Activated naive CD4-positive, alpha-beta T cell (primary cell): ENCODE measurements at places on chromosomes 5 and 9.

DNA sequence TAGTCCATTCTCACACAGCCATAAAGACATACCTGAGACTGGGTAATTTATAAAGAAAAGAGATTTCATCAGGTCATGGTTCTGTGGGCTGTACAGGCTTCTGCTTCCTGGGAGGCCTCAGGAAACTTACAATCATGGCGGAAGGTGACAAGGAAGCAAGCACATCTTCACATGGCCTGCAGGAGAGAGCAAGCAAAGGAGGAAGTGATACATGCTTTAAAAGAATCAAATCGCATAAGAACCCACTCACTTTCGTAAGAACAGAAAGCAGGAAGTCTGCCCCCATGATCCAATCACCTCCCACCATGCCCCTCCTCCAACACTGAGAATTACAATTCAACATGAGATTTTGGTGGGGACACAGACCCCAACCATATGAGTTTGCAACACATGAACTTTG, 5.1 kb upstream of the FBXO38 start:
- DNase-seq, result no peak

DNA sequence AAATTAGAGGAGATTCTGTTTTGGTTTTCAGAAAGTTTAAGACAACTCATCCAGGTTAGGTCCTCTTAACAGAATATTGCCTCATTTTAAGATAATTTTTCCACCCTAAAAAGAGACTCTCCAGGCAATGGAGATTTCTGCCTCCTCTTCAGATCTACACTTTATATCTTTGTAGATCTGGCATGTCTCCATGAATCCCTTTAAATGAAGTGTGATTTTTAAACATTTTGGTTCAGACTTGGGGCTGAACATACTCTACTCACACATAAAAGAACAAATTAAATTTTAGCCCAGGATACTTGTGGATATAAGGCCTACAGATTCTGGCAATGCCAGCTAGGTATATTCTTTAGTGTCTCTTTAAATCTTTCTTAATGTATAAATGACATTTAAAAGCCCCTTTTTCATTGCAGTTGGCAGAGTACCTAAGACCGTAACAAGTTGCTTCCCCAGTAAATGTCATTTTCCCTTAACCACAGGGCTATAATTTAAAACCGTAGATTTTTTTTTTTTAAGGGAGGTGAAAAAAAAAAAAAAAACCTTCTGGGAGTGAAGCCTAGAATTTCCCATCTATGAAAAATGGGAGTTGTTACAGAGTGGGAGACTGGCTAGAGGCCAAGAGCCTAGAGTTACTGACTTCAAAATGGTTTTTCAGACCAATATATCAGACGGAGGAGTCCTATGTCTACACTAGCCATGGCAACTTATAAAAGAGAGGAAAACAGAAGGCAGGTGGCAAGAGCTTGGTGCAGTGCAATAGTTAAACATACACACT, 207.8 kb upstream of the TARS1 start:
- no peak for DNase-seq

GRCh38 chr9:87711857-87712800, 13.8 kb upstream of the CTSL start:
- DNase-seq, result no peak

- DNase-seq, result no peak
Measured at GRCh38 chr9:126483468-126484073, 130.2 kb upstream of the LMX1B start.

DNA sequence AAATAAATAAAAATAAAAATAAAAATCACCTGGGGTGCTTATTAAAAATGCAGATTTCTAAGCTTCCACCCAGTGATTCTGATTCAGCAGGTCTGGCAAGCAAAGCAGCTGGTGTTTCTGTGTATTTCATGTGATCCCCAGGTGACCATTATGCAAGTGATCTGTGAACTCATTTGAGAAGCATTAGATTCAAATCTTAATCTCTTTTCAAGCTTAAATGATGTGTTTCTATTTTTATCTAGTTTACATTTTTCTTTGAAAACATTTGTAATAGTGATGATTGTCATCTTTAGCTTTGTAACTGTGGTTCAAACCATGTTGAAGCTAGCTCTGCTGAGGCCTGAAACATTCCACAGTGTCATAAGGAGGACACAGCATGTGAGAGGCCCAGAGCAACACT, 804.8 kb upstream of the ZNF608 start:
- no peak for DNase-seq

DNA sequence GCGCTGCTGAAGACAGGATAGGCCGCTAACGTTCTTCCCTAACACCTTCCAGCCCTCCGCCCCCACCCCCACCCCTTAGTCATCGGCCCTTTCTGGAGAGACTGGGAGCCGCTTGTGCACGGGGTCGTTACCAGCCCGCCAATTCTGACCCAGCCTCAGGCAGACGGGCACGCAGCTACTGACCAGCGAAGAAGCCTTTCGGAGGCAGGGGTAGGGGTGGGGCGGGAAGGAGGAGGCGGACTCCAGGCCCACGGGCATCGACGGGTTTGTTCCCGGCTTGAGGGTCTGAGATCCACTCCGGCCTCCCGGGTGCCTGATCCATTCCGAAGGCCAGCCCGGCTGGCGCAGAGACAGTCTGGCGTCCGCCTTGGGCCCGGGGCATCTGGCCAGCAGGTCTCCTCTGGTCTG, 729 bp upstream of the HAND1 start:
- DNase-seq, result no peak

DNA sequence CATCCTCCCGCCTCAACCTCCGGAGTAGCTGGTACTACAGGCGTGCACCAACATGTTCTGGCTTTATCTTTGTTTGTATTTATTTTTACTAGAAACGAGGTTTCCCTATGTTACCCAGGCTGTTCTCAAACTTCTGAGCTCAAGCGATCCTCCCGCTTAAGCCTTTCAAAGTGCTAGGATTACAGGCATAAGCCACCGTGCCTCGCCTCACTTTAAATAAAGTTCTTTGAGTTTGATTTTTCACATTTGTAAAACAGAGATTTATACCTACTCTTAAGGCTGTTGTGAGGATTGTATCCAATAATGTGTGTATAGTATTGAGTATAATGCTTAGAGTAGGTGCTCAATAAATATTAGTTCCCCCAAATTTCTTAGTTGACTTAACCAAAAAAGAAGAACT, 75.7 kb downstream of the MEF2C start:
- no peak for DNase-seq

- no peak for DNase-seq
Measured at GRCh38 chr9:76905791-76906646, at the start of gene PRUNE2. PRUNE2 (minus strand) TSS chr9:76906114; CDS start chr9:76905963, 151 bp downstream.

DNA sequence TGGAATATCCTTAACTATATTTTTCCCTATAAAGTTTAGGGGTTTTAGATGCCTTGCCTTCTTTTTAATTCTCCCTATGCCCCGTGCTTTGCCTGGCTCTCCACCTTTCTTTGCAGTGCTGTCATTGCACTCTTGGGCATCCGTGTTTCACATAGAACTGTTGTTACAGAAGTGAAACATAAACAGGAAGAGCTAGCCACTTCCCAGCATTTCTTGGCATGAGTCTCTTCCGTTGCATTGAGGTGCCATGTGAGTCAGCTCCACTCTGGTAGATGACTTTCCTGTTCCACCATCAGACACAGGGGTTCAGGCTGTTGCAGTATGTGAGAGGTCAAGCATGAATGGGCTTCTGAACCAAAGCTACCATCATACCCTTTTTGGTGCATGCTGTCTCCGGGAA, 73.4 kb downstream of the ANGPTL2 start:
- DNase-seq, result no peak

GRCh38 chr9:131299346-131299960, 9.9 kb downstream of the PLPP7 start:
- no peak for DNase-seq

DNA sequence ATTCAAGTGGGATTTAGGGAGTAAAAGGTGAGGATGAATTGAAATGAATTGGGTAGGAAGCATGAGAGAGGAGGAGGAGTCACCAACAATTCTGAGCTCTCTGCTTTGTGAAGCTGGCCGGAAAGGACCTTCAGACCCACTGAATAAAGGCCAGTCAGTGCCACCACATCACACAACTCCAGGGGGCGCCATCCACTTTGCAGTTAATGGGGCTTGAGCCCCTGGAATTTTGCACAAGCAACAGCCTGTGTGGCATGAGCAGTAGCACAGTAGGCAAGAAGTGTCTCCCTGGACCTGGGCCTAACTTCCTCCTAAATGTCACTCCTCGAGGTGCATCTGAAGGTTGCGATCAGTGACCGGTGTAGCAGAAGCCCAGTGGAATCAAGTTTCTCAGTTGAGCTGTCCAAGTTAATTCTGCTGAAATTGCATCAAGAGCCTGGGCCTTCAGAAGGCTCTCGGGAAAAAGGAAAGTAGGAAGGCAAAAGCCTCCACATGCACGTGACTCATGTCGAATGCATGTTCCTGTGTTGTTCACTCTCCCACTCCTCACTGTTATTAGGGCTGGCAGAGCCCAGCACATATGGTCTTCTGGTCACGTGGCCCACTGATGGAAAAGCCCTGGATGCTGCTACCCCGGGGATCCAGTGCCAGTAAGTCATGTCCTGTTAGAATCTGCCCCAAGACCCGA, 27.8 kb upstream of the GLIS3 start:
- DNase-seq, result no peak

DNA sequence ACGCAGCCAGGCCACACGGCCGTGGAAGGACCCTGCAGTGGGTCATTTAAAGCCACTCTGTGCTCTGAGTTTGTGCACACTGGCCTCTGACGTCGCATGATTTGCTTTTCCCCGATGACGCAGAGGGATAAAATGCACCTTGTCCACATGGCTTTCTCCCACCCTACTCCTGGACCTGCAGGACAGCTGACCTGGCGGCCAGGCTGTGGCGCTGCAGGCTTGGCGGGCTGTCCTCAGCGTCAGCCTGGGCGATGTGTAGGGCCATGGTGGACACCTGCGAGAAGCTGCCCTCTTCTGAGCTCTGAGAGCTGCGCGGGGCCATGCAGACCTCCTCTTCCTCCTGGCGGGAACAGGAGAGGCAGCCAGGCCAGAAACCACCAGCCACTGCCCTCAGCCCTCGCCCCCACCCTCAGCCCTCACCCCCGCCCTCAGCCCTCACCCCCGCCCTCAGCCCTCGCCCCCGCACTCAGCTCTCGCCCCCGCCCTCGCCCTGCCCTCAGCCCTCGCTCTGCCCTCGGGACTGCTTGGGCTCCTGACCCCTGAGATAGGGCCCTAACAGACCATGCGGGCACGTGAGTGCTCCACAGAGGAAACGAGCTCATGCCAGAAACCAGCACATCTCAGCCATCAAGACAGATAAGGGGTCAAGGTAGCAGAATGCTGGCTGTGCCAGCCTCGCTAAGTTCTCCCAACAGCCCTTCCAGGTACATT, 20.0 kb upstream of the SCGB3A1 start:
- no peak for DNase-seq

DNA sequence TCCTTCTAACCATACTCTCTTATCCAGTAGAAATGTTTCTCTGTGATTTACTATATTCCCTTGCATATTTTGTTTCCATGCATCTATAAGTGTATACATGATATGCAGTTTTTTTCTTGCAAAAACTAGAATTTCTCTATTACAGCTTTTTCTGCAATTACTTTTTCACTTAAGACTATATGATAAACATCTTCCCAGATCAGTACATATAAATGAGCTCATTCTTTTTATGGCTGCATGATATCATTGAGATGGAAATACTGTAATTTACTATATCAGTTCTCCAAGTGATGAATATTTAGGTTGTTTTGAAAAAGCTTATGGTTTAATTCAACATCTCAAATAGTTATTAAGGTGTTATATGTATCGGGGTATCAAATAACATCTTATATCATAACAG, 18.1 kb upstream of the ZNF608 start:
- DNase-seq, result no peak

DNA sequence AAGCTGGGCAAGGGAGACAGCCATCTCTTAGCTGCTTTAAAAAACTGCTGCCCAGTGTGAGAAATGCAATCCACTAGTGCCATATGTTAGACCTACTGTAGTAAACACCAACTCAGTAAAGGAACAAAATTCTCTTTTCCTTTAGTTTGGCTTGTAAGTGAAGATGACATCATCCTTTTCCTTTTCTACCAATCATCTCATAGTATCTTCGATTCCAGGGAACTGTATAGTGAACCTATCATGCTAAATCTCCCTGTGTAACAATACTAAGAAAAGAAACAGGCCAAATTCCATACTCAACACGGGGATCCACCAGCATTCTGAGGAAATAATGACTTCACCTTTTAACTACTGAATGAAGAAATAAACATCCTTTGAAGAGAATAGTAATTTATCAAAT, 100.1 kb downstream of the RAPGEF6 start:
- DNase-seq, result no peak

- DNase-seq, result no peak
Measured at GRCh38 chr5:125125031-125125823, 378.8 kb upstream of the ZNF608 start.

- no peak for DNase-seq
Measured at GRCh38 chr9:69018737-69019136, 4.8 kb upstream of the PRKACG start.

DNA sequence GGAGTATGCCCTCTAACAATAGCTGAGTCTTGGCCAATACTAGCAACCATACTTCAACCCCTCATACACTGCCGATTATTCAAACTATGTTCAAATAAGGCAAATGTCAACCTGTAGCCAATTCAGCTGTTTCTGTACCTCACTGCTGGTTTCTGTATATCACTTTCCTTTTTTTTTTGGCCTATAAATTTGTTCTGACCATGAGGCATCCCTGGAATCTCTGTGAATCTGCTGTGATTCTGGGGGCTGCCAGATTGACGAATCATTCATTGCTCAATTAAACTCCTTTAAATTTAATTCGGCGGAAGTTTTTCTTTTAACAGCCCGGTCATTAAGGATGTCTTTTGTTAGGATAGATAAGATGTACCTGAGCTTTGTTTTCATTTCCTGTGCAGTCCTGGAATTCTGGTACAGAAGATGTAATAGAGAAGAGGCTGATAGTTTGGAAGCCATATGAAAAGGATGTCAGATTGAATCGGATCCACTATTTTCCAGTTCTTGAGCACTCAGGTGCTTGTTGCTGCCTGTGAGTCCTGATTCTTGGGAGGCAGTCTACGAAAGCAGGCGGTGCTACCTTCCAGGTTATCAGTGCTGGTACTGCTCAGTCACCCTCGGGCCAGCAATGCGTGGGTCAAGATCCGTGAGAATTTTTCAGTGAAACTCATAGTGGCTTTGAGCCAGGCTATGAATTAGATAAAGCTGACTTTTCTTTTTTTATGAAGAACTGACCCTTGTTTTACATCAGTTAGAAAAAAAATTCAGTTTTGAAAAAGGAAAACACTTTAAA, 106.2 kb upstream of the TUT7 start:
- DNase-seq, result no peak

- no peak for DNase-seq
Measured at GRCh38 chr5:113276001-113276400, 158.8 kb downstream of the TSSK1B start.

DNA sequence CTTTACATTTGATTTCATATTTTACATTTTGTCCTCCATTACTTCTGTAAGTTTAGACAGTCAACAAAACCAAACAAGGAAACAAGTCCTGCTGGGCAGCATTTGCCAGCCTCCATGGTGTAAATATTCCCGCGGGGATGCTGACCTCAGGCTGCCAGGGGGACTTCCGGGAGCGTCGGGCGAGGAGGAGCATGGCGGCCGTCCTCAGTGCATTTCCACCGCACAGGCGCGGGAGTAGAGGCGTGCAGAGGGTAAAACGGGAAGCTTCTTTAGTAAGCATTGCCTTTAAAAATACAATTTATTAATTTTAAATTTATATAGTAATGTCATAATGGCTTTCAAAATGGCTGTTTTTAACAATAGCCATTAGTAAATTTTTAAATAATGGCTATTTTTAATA, 385.3 kb upstream of the IRX4 start:
- DNase-seq, result no peak
